ENCODE measurements at places on chromosomes 5 and 9.

GRCh38 chr5:150644058-150644457 lies 3.6 kb downstream of the SYNPO start:
- no peak for DNase-seq

- no peak for DNase-seq
Observed at GRCh38 chr5:1820926-1821325, 19.7 kb downstream of the NDUFS6 start.

DNA sequence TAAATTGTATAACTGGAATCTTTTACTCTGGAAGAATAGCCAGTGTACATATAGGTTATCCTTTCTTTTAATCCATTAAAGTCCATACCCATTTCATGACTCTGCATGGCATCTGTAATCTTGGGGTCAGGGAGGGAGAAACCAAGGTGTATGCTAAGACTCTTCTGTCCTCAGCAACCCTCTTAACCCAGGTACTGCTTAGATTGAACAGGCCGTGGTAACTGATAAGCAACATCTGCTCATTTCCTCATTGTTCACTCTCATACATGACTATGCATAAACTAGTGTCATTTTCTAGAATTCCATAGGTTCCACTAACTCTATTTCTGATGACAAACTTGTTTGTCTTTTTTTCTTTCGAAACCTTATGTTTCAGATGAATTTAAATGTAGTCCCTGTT lies 69.3 kb upstream of the IFNE start:
- DNase-seq, result no peak

- no peak for DNase-seq
Observed at GRCh38 chr9:117596678-117597077, 107.5 kb upstream of the TLR4 start.

DNA sequence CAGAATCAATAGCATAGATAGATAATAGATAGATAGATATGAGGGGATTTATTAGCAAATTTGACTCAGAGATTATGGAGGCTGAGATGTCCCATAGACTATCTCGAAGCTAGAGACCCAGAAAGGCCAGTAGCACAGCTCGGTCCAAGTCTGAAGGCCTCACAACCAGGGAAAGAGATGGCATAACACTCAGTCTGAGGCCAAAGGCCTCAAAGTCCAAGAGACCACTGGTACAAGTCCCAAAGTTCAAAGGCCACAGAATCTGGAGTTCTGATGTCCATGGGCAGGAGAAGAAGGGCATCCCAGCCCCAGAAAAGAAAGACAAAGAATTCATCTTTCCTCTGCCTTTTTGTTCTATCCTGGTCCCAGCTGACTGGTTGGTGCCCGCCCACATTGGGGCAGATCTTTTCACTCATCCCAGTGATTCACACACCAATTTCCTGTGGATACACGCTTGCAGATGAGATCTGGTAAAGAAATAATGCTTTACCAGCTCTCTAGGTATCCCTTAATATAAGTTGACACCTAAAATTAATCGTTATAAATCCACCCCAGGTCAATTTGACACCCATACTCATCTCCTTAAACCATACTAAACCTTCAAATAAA lies 127.8 kb upstream of the FBN2 start:
- DNase-seq, result no peak

DNA sequence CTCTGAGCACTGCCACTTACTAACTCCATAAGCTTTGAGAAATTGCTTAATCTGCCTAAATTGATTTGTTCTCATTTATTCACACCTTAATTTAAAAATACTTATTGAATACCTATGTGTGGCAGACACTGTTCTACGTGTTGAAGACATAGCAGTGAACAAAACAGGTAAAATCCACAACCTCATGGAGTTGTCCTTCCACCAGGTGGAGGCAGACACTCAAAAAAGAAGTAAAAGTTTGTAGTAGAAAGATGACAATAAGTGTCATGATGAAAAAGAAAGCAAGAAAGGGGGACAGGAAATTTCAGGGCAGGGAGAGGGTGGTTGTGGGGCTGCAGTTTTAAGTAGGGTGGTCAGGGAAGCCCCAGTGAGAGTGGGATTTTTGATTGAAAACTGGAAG lies 94.9 kb downstream of the SREK1 start:
- no peak for DNase-seq

DNA sequence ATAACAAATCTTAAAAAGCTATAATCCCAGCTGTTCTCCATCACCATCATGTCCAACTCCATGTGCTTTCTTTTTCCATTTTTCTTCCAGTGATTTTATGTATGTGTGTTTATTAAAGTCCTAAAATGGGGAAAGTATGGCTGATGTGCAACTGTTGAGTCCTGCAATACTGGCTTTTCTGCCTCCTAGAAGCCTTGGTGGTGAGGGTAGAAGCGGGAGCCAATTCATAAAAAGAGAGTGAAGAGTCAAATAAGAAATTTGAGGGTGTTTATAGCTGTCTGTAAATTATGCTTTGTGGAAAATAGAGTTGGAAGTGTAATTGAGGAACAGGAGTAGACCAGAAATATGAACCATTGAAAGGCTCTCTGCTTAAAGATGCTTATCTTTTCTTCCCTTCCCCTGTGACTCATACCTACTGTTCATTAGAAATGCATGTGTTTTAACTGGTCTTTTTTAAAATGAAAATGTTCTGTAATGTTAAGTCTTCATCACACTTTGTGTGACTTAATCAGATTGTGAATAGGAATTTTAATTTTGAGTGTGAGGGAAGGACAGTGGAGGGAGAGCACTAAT lies 80.1 kb downstream of the ZCCHC7 start:
- DNase-seq, result peak; percentile 61

DNA sequence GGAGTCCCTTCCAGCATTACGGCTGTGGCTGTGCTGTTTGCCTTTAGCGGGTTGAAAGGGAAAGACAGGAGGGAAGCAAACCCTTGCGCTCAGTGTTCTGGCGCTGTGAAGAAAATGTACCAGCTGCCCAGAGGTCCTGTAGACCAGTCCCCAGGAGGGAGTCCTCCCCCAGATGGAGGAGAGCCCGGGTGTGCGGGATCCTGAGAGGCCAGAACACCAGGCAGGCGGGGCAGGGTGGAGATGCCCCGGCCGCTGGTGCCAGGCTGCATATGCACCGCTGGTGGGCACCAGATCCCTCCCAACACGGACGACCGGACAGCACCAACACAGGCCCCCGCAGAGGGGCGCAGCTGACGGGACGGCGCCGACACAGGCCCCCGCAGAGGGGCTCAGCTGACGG lies 37.2 kb upstream of the SLC9A3 start:
- no peak for DNase-seq

DNA sequence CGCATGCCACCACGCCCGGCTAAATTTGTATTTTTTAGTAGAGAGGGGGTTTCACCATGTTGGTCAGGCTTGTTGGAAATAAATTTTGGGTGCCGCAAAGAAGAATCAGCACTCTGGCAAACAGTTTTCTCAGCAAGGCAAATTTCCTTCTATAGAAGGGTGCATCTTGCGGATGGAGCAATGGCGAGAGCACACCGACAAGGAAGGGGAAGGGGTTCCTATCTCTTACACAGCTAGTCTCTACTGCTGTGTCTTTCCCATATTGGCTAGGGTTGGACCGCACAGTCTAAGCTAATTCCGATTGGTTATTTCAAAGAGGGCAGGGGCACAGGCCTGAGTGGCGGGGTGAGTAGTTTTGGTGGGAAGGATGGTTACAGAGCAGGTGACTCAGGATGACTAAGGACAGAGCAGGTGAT lies 707 bp downstream of the GTF3C5 start:
- no peak for DNase-seq

- no peak for DNase-seq
Observed at GRCh38 chr5:6729386-6730310, 16.4 kb downstream of the TENT4A start.

DNA sequence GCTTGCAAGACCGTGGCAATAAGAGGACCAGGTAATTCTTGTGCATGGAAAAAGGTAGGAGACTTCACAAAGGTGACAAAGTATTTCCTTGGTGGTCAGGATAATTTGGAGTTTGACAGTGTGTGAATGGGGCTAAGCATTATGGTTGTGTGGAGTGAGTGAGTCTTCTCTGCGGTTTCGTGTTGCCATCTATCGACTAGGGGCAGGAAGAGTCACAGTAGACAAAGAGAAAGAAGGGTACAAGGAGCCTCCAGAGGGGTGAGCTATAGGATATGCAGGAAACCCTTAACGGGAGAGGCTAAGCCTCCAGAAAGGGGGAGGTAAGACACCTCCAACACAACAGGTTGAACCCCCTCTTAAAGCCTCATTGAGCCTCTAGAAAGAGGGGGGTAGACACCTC lies 64.0 kb upstream of the RANBP6 start:
- DNase-seq, result no peak

- DNase-seq, result no peak
Observed at GRCh38 chr9:3947859-3948438, 351.9 kb downstream of the GLIS3 start.

DNA sequence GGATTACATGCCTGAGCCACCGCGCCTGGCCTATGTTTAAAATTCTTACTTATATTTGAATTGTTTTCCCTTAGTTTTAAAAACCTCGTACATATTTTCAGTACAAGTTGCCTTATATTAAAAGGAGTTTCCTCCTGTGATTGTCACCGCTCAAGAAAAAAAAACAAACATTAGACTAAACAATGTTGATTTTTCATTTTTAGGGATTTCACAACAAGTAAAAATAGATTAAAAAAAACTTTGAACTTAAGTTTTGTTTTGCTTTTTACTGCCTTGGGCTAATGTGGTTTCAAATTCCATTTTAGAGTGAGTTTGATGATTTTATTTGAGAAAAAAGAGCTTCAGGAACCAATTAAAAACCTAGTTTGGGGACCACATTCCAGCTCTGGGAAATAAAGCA lies 1196.6 kb upstream of the CDH18 start:
- no peak for DNase-seq

- peak; percentile 92 for DNase-seq
Observed at GRCh38 chr5:17355586-17356346, 138.3 kb downstream of the BASP1 start.

GRCh38 chr9:71885467-71885866 lies 25.5 kb downstream of the ABHD17B start:
- DNase-seq, result no peak

- no peak for DNase-seq
Observed at GRCh38 chr9:100125910-100126309, 26.9 kb downstream of the INVS start.

DNA sequence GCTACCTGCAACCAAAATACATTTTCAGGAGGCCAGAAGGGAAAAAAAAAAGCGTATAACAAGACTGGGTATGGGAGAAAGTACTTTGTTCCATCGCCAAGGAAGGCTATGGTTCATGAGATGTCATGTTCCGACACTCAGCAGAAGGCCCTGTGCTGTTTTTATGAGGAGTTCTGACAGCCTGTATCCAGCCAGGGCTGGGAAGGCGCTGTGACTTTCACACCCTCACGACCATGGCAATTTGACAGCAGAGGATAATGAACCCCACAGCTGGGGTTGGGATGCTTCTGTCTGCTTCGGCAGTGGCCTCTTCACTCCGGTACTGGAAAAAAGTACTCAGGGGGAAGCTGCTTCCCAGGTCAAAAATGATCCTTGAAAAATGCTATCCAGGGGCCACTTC lies 154.4 kb downstream of the PRELID2 start:
- no peak for DNase-seq

DNA sequence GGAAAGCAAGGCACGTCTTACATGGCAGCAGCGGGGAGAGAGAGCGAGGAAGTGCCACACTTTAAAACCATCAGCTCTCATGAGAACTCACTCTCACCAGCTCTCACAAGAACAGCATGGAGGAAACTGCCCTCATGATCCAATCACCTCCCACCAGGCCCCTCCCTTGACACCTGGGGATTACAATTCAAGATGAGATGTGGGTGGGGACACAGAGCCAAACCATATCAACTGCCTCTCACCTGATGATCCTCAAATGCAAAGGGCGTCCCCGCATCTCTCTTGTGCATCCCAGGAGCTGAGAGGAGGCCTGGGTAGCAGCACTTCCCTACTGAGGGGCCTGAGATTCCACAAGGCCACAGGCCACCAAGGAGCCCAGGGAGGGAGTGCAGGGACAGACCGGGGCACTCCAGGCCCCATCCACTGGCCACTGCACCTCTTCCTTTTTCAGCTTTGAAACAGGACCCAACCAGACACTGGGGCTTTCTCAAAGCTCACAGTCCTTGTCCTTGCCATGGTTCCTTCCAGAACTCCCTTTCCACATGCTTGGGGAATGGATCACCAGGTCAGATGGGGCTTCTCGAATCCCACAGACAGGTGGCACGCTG lies 54.5 kb upstream of the IL17B start:
- DNase-seq, result peak; percentile 86

DNA sequence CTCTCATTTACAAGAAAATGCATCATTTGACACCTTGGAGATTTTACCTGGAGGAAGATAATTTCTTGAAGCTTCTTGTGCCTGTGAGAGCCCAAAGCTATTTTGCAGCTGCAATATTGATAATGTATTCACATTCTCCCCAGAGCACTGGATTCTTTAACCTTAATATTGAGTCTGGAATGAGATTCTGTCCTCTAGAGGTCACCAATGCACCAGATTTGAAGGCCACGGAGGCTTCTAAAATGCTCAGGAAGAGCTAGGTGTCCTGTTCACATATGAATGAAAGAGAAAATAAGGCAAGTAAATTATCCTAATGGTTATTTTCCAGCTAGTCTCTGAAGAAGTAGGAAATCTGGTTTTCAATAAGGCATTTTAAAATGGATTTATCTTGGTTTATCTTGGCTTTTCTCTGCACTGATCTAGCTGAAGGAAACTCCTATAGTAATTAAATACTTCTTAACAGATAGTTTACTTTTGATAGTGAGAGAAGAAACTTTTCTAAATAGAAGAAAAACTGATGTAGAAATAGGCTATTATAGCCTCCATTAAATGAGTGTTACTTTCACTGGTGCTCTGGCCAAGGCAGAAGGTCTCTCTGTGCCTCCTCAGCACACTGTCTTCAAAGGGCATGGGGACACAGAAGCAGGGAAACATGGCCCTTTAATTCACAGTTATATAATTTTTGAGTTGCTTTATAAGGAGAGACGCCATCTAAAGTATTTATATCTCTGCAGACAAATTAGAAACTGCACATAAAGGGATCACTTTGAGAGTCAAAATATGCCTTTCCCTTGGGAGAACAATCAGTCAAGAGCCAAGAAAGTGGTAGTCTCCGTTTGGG lies 297.0 kb upstream of the ACTBL2 start:
- peak; percentile 76 for DNase-seq

GRCh38 chr9:15642369-15642962 lies 89.6 kb downstream of the CCDC171 start:
- DNase-seq, result peak; percentile 51

GRCh38 chr5:179816796-179817469 lies 3.8 kb upstream of the SQSTM1 start:
- DNase-seq, result no peak

DNA sequence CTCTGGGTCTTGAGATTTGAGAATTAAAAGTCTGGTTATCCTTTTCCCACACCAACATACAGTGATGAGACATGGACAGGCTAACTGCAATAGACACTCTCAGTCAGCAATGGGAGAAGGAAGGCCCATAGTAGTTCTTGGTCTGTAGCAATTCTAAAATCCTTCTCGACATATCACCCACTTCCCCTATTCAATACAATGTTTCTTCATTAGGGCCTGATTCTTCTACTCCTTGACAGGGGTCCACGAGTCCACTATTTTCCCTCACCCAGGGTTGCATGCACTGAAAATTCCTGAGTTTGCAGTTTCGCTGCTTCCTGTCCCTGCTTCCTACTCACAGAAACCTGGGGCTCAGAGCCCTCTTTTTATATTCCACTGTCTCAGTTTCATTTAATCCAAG lies 402.8 kb downstream of the MAT2B start:
- DNase-seq, result no peak

- no peak for DNase-seq
Observed at GRCh38 chr5:95424526-95424925, 33.4 kb downstream of the FAM81B start.

Data from mesenchymal stem cell (in vitro differentiated cells and primary cell).